AG04449 (cell line): ENCODE measurements at places on chromosomes 16 and 17.

DNA sequence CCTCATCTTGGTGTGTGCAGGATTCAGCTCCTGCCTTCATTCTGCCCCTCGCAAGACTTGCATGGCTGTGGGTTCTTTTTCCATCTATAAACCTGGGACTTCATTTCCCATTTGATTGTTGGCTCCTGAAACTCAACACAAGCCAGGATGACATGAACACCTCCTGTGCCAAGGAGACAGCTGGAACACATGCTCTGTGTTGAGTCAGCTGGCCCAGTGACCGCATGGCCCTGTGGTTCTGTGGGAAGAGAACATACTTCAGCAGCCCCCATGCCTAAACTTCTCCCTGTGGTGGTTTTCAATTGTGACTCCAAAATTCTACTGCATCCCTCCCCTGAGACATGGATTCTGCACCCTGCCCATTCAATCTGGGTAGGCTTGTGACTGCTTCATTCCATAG lies 57.9 kb upstream of the FOXF1 start:
- no peak for DNase-seq

DNA sequence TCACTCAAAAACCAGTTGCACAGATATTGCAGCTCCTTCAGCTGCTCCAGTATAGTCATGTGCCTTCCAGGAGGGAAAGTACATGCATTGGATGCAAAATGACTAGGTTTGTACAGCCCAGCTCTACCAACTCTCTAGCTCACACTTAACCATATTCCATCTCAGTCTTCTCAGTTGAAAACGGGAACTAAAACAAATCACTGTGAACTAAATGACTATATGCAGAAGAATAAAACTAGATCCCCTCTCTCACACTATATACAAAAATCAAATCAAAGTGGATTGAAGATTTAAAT lies 24.9 kb downstream of the DCUN1D3 start:
- DNase-seq: no peak

DNA sequence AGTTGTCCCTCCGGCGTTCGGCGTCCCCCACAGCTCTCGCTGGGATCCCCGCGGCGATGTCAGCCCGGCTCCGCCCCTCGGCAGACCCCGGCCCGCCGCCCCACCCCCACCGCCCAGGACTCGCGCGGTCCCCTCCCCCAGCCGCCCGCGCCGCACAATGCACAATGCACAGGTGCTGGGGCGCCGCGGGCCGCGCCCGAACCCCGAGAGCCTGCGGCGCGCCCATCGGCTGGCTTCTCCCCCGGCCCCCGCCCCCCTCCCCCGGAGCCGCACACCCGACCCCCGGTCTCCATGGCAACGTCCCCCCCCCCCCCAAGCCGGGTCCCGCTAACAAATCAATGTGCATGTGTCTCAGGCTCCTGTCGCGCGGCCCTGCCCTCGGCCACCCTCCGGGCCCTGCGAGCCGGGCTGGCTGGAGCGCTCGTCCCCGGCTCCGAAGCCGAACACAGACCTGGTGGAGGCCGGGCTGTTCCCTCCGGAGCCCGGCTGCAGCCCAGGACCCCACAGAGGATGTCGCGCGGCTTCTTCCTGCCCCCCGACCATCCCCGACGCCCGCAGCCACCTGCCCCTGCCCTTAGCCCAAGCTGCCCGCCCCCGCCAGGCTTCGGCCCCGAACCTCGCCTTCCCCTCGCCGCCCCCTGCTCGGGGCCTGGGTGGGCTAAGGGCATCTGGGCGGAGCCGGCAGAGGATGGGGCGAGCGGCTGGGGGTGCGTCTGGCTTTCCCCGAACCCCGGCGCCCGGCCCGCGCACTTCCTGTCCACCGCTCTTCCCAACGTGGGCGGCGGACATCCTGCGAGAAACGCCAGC lies 818 bp upstream of the CBX8 start:
- DNase-seq: no peak

GRCh38 chr16:14641926-14642325 lies 9.2 kb downstream of the BFAR start:
- no peak for DNase-seq

- DNase-seq: no peak
Observed at GRCh38 chr16:28317040-28317880, 24.9 kb downstream of the SBK1 start.

DNA sequence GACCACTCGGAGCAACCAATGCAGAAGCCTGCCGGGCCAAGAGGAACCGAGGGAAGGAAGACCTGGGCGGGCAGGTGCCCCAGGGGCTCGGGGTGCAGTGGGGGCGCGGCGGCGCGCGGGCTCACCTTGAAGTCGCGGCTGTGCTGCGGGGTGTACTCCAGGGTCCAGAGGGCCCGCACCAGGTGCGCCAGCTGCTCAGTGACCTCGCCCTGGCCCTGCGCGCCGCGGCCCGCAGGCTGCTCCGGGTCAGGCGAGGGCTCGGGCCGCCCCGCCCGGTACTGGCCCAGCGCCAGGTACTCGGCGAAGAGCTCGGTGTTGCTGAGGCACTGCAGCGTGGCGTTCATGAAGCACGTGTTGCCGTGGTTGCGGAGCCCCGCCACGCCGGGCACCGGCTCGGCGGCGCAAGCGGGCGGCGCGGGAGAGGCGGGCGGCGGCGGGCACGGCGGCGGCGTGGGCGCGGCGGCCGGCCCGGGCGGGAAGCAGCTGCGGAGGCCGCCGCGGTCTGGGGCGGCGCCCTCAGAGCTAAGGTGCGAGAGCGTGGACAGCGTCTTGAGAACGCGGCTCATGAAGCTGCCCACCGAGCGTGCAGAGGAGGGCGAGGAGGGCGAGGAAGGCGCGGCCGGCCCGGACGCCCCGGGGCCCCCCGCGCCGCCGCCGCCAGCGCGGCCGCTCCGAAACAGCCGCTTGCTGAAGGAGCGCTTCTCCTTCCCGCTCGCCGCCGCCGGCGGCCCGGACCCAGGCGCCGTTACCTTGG lies 562 bp downstream of the USP31 start:
- DNase-seq: no peak

DNA sequence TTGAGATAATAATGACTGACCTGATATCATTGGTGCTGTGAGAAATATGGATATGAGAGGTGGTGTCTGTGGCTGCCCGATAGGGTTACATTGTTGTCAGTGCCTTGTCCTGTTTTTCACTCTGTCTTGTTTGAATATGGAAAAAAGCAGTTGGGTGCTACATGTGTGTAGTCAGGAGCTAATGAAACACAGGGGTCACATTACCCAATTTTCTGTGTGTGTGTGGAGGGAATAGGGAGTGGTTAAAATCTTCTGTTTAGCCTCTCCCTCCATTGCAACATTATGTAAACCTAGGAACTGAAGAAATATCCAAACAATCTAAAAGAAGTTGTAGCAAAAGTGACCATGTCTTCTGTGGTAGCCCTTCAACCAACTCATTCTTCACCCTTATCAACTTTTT lies 527.7 kb upstream of the SOX9 start:
- no peak for DNase-seq

GRCh38 chr17:64032081-64032480 lies 11.6 kb upstream of the ICAM2 start:
- no peak for DNase-seq

- DNase-seq: no peak
Observed at GRCh38 chr17:81832608-81833159, 407 bp downstream of the MCRIP1 start.

DNA sequence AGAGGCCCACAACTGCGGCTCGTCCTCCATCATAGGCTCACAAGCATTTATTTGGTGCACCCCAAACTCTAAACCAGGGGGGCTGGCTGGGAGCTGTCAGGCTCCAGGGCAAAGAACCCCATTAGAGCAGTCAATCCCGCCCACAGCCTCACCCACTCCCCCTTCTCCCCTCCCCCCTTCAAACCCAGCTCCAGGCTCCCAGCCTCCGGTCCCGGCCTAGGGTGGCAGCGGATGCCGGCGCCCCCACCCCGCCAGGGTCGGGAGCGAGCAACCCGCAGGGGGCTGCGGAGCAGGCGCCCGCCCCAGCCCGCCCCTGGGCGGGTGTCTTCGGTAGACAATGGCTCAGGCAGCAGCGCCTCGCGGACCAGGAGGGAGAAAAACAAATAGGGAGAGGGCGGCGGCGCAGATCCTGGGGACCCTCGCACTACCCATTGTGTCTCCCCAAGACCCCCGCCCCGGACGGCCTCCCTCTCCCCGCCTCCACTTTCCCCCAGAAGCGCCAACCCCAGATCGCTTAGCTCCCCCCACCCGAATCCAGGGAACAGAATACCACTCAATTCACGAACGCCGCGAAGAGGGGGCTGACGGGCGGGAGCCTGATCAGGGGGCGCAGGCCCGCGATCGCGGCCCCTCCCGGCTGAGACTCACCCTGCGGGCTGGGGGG lies 572 bp downstream of the FAM171A2 start:
- no peak for DNase-seq

- no peak for DNase-seq
Observed at GRCh38 chr16:12111223-12111622, 134.7 kb downstream of the SNX29 start.

GRCh38 chr17:28196636-28197035 lies 122.4 kb upstream of the TMEM97 start:
- DNase-seq: no peak

- no peak for DNase-seq
Observed at GRCh38 chr17:43399839-43400328, 1.1 kb downstream of the ARL4D start.

DNA sequence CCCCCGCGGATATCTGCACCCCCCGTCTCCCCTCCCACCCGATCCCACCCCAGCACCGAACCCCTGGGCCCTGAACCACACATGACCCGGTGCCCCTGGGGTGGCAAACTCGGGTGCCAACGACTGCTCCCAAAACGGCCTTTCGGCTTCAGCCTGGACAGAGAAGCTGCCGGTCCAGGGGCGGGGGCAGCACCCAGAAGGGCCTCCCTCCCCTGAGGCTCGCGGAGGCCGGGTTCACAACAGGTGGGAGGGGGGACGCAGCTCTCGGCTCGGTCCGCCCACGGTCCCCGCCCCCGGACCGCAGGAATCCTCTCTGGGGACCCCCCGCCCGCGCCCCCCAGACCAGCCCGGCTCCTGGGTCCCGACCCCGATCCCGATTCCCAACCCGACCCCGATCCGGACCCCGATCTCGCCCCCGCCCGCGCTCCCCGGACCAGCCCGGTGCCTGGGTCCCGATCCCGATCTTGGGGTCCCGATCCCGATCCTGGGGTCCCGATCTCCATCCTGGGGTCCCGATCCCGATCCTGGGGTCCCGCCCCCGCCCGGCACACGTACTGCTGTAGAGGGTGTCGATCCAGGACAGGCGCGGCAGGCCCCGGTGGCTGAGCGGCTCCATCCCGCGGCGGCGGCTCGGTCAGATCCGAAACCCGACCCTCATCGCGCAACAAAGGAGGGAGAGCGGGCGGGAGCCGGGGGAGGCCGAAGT lies 516 bp downstream of the ABR start:
- DNase-seq: no peak

DNA sequence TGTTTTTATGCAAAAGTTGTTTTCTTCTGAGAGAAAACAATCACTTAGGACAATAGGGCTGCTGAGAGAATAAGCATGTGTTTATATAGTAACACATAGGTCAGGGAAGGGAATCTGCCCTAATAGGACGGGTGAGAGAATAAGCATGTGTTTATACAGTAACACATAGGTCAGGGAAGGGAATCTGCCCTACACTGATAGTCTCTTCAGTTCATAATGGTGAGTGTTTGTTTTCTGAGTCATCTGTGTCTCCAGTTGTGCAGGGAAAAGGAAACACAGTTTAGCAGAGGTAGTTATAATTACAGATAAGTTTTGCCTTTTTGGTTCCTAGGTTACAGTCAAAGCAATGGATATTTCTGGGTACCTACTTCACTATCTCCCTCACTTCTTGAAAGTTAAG lies 252.3 kb upstream of the CA10 start:
- no peak for DNase-seq

DNA sequence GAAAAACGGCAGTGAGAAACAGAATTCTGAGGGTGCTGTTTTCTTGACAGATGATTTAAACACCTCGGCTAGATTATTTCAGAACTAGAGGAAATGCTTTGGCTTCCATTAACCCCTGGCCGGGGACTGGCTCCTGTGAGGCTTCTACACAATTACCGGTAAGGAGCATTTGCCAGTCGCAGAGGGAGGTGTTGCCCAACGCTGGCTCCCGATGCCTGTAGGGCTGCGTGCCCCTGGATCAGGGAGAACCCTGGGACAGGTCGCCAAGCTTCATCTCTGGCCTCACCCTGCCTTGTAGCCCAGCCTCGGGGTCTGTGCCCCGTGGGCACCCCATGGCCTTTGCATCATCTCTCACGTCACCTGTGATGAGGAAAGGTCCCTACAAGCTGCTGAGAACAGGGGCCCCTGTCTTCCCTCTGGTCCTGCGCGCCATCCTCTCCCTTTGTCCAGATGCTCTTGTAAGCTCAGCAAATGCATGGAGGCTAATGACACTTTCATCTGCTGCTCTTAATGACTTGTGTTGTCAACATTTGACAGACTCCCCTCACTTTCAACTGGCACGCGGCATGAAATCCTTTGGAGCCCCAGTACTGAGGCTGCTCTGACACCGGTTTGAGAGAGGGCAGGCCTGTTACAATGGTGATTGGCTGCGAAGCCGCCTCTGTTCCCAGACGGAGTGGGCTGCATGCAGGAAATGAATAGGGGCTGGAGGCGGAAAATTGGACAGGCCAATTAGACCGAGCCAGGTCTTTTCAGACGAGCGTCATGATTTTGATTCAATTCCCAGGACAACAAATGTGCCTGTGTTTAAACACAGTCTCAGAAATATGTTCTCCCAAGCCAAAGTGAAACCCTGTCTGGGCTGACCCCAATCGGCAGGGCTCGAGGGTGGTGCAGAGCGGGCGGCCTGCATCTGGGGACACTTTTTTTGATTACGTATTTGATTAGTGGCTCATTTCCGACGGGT lies 85.5 kb upstream of the DOC2B start:
- DNase-seq: no peak

DNA sequence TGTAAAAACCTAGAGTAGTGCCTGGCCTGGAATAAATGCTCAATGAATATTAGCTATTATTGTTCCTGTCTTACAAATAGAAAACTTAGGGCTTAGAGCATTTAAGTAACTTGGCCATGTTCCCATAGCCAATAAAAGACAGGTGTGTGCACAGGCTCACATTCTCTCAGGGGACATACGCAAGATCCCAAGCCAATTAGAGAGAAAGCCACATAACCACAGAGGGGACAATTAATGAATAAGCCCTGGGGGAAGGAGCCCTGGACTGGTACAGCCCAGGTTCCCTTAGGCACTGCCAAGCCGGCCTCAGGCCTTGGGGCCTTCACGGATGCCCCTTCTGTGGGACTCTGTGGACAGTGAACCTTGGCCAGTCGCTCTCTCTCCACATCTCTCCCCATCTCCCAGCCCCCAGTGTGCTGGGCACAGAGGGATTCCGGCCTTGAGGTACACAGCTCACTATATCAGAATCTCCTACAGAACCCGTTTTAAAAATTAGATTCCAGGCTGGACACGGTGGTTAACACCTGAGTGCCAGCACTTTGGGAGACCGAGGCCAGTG lies 27.3 kb upstream of the ABCC12 start:
- no peak for DNase-seq

- no peak for DNase-seq
Observed at GRCh38 chr16:75181630-75182029, 25.3 kb downstream of the CTRB2 start.

- no peak for DNase-seq
Observed at GRCh38 chr16:80210787-80211186, 330.0 kb upstream of the DYNLRB2 start.

DNA sequence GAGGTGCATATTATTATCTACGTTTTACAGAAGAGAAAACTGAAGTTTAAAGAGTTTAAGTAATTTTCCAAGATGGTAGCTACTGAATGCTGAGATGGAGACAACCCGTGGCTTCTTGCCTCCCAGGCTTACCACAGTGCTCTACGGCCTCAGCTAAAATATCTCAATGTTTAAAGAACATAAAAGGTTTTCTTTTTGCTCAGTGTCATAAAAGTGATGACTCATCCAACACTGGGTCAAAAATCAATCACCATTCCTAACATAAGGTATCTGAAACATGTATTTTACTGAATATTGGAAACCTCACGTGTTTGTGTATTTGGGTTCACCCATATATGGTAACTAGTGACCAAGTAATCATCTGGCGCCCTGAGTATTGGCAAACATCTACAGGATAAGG lies 18.4 kb downstream of the ABCA9 start:
- DNase-seq: no peak
